ENCODE measurements at places on chromosomes 4 and X.

- DNase-seq: peak; percentile 72
These were observed at the start of gene CXXC4 for GRCh38 chr4:104494822-104495559. TSS of gene CXXC4 (minus strand) at chr4:104494894. CDS start at chr4:104491802, 3,092 bp downstream.

GRCh38 chr4:18180892-18181291 lies 159.3 kb upstream of the LCORL start:
- DNase-seq: no peak

GRCh38 chr4:135840781-135841180 lies 1639.2 kb upstream of the PABPC4L start:
- no peak for DNase-seq

- no peak for DNase-seq
These were observed 127.4 kb upstream of the CLNK start for GRCh38 chr4:10811991-10812390.

DNA sequence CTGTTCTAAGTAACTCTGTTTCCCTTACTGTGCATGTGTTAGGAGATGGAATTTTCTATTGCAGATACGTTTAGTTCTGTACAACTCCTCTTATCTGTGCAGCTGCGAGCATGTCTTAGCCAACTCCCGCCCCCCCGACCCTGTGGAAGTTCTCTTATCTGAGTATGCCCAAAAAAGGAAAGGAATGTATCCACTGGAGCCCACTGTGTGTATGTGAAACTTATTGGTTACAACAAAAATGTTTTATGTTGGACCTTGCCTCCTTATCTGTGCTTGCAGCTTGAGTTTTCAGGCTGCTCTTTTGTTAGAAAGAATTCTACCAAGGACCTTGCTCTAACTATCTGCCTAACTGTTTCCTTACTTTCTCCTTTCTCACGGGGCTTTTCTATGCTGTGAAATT lies 24.2 kb upstream of the DCAF8L2 start:
- peak; percentile 73 for DNase-seq

DNA sequence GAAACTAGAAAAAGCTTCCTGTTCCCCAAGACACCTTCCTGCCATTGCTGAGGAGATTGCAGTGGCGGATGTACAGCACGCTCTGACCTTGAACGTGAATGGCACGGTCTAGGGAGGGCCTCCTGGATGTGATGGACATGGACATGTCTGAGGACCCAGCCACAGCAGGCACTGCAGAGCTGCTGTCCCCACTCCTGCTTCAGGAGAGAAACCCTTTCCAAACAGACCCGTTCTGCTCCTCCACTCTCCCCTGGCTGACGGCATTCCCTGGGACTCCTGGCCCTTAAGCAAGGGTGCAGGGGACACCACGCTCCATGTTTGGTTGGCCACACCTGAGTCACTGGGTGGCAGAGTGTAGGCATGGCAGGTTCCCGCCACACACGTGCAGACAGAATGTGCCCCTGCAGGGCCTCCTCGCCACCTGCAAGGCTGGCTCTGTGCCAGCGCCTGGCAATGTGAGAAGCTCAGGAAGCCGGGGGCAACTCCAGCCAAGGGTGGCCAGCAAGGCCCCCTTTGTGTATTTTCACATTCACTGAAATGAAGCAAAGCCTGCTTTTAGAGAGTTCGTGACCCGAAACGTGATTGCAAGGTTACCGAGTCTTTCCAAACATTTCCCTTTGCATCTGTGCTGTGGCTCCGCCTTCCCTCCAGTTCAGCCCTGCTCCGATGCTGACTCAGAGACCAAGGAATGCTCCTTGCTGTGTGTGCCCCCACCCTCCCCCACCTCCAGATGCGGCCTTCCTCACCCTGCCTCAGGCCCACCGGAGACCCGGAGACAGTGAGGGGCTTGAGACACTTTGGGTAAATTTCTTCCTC lies 46.1 kb downstream of the HTRA3 start:
- peak; percentile 15 for DNase-seq

DNA sequence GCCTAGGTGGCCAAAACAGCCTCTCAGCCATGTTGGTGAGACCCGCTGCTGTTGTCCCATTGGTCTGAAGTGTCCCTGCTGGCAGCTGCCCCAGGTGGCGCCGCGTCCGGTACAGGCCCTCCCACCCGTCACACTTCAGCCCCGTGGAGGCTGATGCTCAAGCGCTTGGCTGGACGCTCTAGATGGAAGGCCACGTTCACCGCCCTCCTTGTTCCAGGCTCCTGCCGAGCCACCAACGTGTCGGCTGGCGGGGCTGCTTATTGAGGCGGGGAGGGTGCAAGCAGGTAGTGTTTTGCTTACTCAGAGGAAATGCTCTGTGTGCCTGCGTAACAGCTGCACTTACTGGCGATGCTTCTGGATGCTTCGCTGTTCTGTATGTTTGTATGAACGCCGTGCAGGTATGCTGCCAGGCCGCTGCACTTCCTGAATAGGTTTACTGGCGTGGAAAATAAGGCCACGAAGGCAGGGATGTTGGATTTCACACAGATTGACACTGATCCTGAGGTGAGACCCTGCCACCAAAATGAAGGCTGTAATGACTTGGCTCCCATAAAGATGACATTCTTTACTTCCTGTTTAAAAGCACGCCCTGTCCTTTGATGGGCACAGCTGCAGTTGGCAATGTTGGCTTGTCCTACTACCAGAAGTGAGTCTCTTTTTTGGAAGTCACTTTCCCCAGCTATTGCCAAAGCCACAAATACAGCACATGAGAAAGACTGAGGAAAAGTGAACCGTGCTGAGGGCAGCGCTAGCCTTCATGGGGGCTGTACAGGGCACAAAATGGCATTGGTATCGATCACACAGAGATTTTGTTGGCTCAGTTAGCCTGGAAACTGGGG lies 21.0 kb upstream of the CLCN4 start:
- no peak for DNase-seq

GRCh38 chrX:49845701-49846403 lies 16.7 kb downstream of the PAGE4 start:
- no peak for DNase-seq

DNA sequence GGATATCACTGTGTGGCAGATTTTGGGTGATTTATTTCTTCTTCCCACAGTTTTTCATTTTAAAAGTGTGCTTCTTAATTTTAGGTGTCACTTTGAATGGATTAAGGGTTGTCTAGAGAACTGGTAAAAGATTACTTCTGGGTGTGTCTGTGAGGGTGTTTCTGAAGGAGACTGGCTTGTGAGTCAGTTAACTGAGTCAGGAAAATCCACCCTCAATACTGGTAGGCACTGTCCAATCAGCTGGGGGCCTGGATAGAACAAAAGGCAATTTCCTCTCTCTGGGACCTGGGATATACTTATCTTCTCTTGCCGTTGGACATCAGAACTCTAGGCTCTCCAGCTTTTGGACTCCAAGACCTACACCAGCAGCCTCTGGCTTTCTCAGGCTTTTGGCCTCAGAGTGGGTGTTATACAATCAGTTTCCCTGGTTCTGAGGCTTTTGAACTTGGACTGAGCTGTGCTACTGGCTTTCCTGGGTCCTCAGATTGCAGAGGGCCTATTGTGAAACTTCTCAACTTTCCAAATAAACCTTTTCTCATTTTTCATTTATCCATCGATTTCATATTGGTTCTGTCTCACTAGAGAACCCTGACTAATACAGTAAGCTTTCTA lies 413.1 kb downstream of the GBA3 start:
- no peak for DNase-seq

- DNase-seq: peak; percentile 3
These were observed 60.4 kb upstream of the TAF9B start for GRCh38 chrX:78199851-78200250.

GRCh38 chrX:45769761-45770582 lies 569.3 kb upstream of the DIPK2B start:
- DNase-seq: peak; percentile 90

DNA sequence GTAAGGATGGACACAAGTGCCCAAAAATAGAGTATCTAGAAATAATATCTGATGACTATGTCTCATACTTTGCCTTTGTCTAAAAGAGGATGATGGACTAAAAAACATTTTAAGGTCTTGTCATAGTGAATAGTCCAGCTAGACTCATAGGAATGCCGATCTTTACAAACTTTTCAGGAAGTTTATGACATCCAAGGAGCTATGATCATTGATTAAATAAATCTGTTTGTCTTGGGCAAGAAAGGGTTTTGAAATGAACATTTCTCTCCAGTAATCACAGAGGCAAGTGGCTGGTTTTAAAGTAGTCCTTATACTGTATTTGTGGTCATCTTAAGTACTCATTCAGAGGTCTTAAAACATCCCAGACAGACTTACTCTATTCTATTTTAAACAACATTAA lies 109.8 kb downstream of the MAPK10 start:
- no peak for DNase-seq

DNA sequence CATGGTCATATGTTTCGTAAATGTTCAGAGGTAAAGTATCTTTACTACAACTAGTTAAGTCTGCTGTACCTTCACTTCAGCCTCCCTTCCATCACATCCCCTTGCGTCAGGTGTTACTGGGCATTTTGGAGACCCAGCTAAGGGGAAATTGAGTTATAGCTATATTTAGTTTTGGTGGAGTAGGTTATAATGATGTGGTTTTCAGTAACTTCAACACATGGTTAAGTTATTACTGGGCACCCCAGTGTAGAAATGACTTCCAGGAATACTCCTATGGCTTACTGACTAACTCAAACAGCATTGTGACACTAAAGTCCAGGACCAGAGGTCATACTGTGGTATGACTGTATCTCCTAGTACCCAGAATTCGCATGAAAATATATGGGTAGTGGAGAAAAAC lies 23.4 kb upstream of the ACSL1 start:
- DNase-seq: no peak

DNA sequence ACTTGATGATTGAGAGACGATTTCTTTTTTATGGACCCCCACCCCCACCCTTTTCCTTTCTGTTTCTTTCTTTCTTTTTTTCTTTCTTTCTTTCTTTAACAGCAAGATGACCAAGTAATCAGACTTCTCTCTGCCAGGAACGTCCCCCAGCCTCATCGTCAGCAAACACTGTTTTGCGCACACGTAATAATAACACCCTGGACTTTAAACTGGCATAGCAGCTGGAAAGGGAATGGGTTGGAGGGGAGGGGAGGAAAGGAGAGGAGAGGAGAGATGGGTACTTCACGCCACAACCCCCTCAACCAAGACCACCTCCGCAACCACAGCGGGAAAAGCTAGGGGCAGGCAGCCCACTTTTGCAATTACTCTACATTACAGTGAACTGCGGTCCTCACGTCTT lies 1.1 kb downstream of the GABRA2 start:
- no peak for DNase-seq

GRCh38 chr4:26356081-26356501 lies 35.3 kb downstream of the RBPJ start:
- peak; percentile 53 for DNase-seq

GRCh38 chrX:136318156-136318555 lies 17.4 kb downstream of the ADGRG4 start:
- DNase-seq: no peak

DNA sequence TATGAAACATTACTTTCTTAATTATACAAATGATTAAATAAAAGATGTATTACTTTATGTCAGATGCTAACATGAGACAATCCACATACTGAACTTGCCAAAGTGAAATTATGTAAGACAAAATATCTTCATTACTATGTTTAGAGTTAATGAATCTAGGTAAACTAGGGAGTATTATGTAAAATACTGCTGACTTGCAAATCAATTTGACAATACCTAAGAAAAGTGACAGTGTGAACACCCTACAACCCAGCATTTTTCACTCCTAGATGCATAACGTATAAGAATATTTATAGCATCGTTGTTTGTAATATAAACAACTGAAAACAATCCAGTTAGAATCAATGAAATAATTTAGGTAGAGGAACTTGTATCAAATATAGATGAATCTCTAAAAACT lies 546.3 kb downstream of the MAGEB5 start:
- no peak for DNase-seq

DNA sequence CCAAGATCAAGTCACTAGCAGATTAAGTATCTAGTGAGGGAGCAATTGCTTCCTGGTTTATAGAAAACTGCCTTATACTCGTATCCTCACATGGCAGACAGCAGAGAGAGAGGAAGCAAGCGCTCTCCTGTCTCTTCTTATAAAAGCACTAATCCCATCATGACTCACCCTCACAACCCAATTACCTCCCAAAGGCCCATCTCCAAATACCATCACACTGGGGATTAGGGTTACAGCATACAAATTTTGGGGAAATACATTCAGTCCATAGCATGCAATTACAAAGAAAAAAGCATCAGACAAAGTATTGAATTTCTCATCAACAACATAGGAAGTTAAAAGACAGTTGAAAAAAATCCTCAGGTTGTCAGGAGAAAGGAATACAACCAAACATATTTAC lies 292.6 kb downstream of the IQCM start:
- no peak for DNase-seq

DNA sequence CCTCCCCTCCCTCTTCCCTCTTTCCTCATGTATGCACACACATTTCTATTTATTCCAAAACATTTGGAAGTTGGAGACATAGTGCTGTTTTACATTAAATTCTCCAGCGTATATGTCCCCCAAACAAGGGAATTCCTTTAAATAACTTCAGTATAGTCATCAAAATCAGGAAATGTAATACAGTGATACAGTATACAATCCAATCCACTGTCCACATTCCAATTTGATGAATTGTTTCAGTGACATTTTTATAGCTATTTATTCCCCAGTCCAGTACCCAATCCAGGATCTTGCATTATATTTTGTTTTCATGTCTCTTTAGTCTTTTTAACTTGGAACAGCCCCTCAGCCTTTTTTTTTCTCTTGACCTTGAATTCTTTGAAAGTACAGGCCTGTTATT lies 233.0 kb downstream of the DKK2 start:
- DNase-seq: no peak

GRCh38 chrX:154374313-154375155 lies at the start of gene FLNA:
TSS of gene FLNA (minus strand) at chrX:154374634. CDS start at chrX:154371245, 3,389 bp downstream.
- peak; percentile 34 for DNase-seq
